Caki2 (cell line): ENCODE measurements at places on chromosomes 6 and 20.
A peak's percentile ranks its signal among the peaks of the same experiment; 100 is the strongest.

DNA sequence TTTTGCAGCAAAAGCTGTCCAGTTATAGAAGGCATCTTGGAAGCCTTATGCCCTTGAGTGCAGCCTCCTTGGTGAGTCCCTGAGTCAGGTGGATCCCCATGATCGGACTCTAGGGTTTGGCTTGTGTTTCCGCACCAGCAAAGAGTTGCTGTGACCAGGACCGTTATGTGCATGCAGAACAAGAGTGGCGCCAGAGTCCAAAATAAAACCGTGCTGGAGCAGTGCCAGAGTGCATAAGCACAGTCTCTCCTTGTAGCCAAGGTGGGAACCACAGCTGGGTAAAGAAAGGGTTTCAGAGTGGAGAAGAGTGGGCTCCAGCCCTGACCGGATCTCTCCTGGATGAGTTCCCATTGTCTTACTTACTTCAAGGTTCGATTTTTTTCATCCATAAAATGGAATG lies 58.6 kb downstream of the FOXA2 start:
- no peak for DNase-seq

DNA sequence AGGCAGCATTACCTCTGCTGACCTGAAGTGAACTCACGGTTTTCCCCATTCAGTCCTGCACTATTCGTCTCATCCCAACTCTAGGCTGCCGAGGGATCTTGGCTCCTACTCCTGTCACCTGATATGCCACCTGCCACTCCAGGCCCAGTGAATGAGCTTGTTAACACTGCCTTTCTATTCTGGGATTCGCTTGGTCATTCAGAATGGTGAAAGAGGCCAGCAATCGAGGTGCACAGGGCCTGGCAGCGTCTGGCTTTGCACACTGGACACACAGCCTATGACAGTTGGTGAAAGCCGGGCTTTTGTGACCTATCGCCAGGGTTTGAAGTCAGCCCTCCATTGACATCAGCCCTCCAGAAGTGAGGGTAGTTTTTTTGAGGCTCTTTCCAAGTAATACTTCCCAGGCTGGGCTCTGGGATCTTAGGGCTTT lies 59.3 kb upstream of the MYL9 start:
- no peak for DNase-seq

DNA sequence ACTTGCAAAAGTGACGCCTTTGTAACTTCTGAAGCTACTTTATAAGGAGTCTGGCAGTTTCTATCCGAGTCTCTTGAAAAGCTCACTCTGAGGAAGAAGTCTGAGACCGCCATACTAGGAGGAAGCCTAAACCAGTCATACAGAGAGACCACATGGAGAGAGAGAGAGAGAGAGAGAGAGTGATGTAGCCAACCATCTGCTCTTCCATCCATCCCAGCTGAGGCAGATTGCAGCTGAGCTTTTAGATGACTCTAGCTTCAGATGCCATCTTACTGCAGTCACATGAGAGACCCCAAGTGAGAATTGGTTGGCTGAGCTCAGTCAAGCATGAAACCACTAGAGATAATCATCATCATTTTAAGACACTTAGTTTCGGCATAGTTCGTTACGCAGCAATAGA lies 15.0 kb upstream of the DTNBP1 start:
- DNase-seq = no peak

GRCh38 chr6:36688063-36688738 lies 9.4 kb upstream of the RAB44 start:
- no peak for DNase-seq

DNA sequence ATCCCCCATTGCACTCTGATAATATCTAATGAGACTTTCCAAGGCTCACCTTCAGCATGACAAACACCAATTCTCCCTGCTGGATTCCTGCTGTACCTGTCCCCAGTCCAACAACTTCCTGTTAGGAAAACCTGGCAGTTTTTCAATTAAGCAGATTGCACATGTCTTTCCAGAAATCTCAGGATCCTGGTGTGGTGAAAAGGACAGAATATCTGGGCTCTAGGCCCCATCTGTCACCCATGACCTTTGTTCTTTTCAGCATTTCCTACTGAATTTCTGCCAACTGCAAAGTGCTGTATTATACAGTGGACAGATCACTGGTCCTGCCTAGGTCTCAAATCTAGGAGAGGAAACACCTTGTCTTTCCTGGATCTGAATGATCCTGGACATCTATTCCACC lies 27.7 kb upstream of the DTNBP1 start:
- no peak for DNase-seq

DNA sequence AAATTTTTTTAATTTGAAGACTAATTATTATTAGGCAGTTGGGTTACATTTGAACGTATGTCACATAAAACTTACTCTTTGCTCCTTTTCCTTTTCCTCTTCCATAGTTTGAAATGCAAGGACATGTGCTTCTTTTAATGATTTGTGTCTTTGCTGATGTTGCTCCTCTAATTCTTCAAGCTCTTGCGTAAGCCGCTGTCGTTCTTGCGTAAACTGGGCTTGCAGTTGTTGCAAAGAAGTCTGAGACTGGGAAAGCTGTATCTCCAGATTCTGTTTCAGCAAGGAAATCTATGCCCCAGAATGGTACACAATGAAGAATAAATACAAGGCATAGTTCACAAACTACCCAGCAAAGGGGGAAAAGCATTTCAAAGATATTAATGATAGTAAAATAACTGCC lies 45.1 kb upstream of the MCM9 start:
- DNase-seq = no peak

DNA sequence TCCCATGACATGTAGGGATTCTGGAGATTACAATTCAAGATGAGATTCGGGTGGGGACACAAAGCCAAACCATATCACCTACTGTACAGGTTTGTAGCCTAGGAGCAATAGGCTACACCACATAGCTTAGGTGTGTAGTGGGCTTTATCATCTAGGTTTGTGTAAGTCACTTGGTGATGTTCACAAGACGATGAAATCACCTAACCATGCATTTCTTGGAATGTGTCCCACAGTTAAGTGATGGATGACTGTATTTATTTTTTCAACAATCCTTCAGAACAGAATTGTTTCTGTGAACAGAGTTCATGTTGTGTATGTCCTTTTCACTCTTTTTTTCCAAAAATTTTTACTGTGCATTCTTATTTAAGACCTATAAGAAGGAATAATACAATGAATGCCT lies 76.1 kb downstream of the DTD1 start:
- DNase-seq = peak; percentile 60

DNA sequence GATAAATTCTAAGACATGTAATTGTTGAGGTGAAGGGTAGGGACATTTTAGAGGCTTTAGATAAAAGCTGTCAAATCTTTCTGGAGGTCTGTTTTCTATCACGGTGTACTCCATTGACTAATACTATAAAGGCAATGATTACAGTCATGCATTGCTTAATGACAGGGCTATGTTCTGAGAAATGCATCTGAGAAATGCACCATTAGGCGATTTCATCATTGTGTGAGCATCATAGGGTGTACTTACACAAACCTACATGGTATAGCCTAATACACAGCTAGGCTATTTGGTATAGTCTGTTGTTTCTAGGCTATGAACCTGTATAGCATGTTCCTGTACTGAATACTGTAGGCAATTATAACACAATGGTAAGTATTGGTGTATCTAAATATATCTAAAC lies 71.3 kb upstream of the FYN start:
- no peak for DNase-seq

- DNase-seq = no peak
These were observed 1241.1 kb upstream of the EYS start for GRCh38 chr6:66948106-66948505.

DNA sequence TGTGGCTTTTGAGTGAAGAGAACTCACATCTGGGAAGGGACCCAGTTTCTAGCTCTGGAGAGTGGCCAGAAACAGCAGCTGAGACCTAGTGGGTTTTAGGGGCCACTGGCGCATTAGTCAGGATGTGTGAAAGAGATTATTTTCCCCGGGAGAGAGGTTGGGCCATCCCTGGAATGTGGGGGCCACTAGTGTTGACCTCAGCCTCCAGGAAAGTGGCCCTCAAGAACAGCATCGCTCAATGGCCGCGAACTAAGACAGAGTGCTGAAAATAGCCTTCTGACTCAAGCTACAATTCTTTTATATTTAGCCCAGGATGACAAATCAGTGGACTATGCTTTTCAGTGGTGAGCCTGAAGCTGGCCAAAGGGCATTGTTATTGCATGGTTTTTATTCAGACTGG lies 210.4 kb upstream of the RNF24 start:
- DNase-seq = peak; percentile 64

DNA sequence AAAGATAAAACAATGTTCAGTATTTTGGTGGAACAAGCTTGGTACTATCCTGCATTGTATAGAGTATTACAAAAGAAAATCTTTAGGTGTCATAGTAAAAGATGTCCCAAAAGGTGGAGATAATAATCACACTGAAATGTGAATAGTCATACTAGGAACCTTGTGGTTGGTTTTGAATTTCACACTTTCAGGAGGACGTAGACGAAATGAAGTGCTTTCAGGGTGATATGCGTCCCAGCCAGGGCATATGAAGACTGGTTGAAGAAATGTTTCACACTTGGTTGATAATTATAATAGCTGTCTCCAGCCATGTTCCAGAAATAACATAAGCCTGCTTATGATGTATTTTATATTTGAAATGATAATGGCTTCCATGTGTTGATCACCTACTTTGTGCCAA lies 60.4 kb downstream of the SCAND1 start:
- DNase-seq = no peak

- DNase-seq = no peak
These were observed 261.9 kb downstream of the CDH26 start for GRCh38 chr20:60219984-60220562.

DNA sequence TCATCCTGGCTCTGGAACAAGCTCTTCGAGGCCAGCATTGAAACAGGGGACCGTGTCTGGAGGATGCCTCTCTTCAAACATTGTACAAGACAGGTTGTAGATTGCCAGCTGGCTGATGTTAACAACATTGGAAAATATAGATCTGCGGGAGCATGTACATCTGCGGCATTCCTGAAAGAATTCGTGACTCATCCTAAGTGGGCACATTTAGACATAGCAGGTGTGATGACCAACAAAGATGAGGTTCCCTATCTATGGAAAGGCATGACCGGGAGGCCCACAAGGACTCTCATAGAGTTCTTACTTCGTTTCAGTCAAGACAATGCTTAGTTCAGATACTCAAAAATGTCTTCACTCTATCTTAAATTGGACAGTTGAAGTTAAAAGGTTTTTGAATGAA lies 3.6 kb upstream of the CDKN1A start:
- DNase-seq = no peak

GRCh38 chr6:53539561-53539960 lies 5.3 kb downstream of the GCLC start:
- DNase-seq = no peak

- DNase-seq = no peak
These were observed 11.8 kb upstream of the SNPH start for GRCh38 chr20:1254254-1254653.

- no peak for DNase-seq
These were observed 1.9 kb downstream of the MCCD1 start for GRCh38 chr6:31530659-31531058.

DNA sequence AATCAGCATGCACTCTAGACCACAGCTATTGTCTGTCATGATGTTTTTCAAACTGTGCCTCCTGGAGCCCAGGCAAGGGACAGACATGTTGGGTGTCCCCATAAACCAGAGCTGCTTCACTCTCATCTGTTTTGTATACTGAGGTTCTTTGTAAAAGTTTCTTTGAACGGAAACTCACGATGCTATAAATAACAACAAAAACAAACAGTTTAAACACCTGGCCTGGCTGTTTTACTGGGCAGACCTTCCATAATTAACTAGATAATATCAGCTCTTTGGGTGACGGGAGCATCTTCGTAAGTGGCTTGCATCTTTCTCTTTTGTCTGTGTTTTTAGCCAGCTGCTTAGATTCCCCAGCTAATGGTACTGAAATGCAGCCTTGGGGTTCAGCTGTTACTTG lies 190.3 kb downstream of the ZDHHC14 start:
- DNase-seq = no peak

- no peak for DNase-seq
These were observed 159.8 kb upstream of the ARG1 start for GRCh38 chr6:131412960-131413830.

GRCh38 chr6:107618672-107619071 lies 128.8 kb downstream of the SOBP start:
- DNase-seq = no peak

DNA sequence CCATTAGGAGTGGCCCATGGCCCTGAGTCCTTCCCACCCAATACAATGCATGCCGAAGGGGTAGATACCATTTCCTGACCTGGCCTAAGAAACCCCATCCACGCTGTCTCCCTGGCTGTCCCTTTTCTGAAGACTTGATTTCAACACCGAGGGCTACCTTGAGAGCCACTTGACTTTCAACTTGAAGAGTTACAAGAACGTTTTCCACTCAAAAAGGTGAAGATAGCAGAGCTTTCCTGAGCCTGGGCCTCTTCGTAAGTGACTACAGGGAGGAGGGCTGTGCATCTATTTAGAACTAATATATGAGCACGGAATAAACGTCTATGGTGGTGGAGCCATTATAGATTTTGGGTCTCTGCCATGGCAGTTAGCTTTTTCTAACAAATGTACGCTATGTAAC lies 14.4 kb upstream of the PPP1R14C start:
- no peak for DNase-seq
